ENCODE measurements at places on chromosomes 2 and 18. TPM values are rescaled to one million over a fixed set of nuclear protein-coding genes. Genes with fewer than 3 reads are reported as not detected.
A peak's percentile ranks its signal among the peaks of the same experiment; 100 is the strongest.

DNA sequence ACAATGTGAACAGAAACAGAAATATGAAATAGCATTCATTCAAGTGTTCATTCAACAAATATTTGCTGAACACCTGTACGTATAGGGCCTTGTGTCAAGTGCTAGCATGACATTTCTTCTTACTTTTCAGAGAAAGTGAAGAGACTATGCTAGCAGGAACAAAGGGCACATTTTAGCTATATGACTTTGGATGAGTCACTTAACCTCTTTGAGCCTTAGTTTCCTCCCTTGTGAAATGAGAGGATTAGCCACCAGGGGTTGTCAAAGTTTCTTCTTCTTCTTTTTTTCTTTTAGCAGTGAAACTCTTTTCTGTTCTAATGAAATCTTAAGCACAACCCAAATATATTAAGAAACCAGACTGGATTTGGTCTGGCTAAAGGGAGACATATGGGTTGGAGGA is 53.1 kb downstream of the FIGN start:
- H3K4me3 ChIP-seq: no peak overlapping the region
- H3K36me3 ChIP-seq: no peaks in the 10 kb centered on the region
- no peak overlapping the region for H3K27ac ChIP-seq

GRCh38 chr18:56869189-56869777 is 218.1 kb downstream of the WDR7 start:
- H3K4me1 ChIP-seq: no peaks in the 10 kb centered on the region
- H3K36me3 ChIP-seq: no peaks in the 10 kb centered on the region
- no peak overlapping the region for H3K4me3 ChIP-seq

DNA sequence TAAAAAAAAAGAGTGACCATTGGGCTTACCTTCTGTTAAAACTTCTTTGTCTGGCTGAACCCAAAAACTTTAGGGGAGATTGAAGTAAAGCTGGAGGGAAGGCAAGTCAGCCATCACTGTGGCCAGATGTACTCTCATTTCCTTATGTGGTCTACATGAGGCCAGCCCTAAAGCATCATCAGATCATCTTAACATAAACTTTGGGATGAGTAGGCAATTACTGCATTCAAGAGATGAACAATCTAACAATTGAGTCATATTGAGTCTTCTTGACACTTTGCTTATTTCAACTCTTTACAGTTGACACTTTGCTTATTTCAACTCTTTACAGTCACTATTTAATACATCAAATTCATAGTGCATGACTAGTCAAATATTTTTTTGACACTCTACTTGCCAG is 155.6 kb downstream of the QPCT start:
- no peaks in the 10 kb centered on the region for H3K36me3 ChIP-seq
- H3K4me3 ChIP-seq: no peak overlapping the region
- no peak for DNase-seq
- no peaks in the 10 kb centered on the region for H3K4me1 ChIP-seq
- no peaks in the 10 kb centered on the region for H3K27me3 ChIP-seq

DNA sequence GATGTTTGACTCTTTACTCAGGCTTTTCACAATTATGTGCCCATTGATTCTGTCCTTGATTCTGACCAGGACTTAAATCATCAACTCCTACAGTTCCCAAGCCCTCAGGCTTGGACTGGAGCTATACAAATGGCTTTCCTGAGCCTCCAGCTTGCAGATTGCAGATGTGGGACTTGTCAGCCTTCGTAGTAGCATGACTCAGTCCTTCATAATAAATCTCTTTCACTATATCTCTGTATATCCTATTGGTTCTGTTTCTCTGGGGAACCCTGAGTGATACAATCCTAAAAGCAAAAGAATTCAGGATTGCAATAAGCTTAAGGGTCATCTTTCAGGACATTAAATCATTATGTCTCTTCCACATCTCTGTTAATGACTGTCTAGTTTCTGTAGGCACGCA is 356.6 kb downstream of the RIT2 start:
- no peaks in the 10 kb centered on the region for H3K4me1 ChIP-seq
- H3K27me3 ChIP-seq: no peaks in the 10 kb centered on the region
- no peak overlapping the region for H3K4me3 ChIP-seq
- no peak overlapping the region for H3K27ac ChIP-seq
- no peak for DNase-seq
- no peaks in the 10 kb centered on the region for H3K36me3 ChIP-seq

DNA sequence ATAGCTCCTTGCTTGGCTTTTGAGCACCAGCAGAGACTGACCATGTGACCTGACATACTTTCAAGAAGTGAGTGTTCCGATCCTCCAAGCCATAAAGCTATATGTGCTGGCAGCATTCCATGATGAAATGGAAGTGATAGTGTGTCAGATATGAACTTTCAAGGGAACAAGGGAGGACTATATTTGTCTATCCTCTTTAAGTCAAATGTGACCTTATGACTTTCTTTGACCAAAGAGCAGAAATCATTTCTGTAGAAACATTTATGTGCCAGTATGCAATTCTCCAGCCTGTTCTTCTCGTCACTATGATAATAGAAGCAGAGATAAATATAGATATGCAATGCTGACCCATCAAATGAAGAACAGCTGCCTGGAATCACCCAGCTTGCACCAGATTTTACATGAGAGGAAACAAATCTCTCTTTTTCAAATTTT is 14.4 kb downstream of the HYCC2 start:
- H3K4me1 ChIP-seq: peaks cover 17% of the 10 kb centered on the region
- DNase-seq: peak; percentile 57
- H3K4me3 ChIP-seq: no peak overlapping the region
- H3K36me3 ChIP-seq: peaks cover 5% of the 10 kb centered on the region

Gene SOWAHC
- total RNA-seq: 17.7 TPM

DNA sequence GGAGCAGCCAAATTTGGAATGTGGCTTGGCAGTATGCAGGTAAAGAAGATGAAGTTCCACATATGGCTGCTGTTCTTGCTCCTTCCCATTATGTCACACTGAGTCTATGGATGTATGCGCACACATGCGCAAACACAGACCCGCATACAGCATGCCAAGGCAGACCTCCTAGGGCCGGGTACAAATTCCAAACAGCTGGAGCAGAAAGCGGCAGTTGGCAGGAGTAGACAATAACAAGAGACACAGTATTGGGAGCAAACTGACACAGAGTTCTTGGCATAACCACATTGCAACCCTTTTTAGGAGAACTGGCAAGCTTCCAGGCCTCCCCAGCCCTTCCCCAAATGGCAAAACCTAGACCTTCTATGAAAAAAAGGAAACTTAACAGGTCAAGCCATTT is 268.9 kb downstream of the SP3 start:
- DNase-seq: no peak
- no peaks in the 10 kb centered on the region for H3K36me3 ChIP-seq
- H3K4me3 ChIP-seq: no peak overlapping the region

Gene LIMS3
- total RNA-seq: 3.2 TPM

- H3K27ac ChIP-seq: peak overlapping the region; percentile 98
- no peaks in the 10 kb centered on the region for H3K27me3 ChIP-seq
- H3K4me3 ChIP-seq: no peak overlapping the region
- H3K4me1 ChIP-seq: peaks cover 93% of the 10 kb centered on the region
- peaks cover 15% of the 10 kb centered on the region for H3K36me3 ChIP-seq
Measured at GRCh38 chr2:205704127-205704741, 21.9 kb downstream of the NRP2 start.

- no peak for DNase-seq
- no peak overlapping the region for H3K27ac ChIP-seq
Measured at GRCh38 chr2:235677937-235678336, 184.1 kb downstream of the AGAP1 start.

GRCh38 chr2:168448980-168449379 is 7.1 kb upstream of the CERS6 start:
- peaks cover 4% of the 10 kb centered on the region for H3K4me1 ChIP-seq
- H3K4me3 ChIP-seq: no peak overlapping the region
- H3K27me3 ChIP-seq: no peaks in the 10 kb centered on the region
- no peak overlapping the region for H3K27ac ChIP-seq

Gene GNAL
- 0.59 TPM for total RNA-seq

Gene KCNJ3
- total RNA-seq: not detected

Gene SLC5A6
- total RNA-seq: 14.1 TPM

GRCh38 chr2:161063946-161064306 is 96.3 kb upstream of the TANK start:
- no peaks in the 10 kb centered on the region for H3K36me3 ChIP-seq
- no peak overlapping the region for H3K27ac ChIP-seq
- no peaks in the 10 kb centered on the region for H3K27me3 ChIP-seq
- no peak overlapping the region for H3K4me3 ChIP-seq

DNA sequence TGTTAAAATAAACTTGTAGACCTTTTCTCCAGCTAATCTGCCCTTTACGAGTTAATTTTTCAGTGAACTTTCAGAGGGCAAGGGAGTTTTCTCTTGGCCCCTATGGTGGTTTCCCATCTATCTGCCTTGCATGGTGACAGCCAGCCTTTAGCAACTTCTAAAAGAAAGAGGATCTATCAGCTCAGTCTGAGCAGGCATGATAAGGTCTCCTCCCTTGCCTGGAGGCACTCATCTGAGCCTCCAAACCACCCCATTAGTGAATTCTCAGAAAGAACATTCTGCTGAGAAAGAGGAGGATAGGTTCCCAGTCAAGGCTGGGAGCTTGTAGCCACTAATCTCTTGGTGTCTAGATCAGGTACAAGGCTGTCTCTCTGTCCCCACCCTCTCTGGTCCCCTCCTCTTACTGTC is 10.7 kb upstream of the GYPC start:
- no peaks in the 10 kb centered on the region for H3K27me3 ChIP-seq
- no peak for DNase-seq
- H3K36me3 ChIP-seq: no peaks in the 10 kb centered on the region
- no peak overlapping the region for H3K4me3 ChIP-seq
- no peak overlapping the region for H3K27ac ChIP-seq
- H3K4me1 ChIP-seq: no peaks in the 10 kb centered on the region

DNA sequence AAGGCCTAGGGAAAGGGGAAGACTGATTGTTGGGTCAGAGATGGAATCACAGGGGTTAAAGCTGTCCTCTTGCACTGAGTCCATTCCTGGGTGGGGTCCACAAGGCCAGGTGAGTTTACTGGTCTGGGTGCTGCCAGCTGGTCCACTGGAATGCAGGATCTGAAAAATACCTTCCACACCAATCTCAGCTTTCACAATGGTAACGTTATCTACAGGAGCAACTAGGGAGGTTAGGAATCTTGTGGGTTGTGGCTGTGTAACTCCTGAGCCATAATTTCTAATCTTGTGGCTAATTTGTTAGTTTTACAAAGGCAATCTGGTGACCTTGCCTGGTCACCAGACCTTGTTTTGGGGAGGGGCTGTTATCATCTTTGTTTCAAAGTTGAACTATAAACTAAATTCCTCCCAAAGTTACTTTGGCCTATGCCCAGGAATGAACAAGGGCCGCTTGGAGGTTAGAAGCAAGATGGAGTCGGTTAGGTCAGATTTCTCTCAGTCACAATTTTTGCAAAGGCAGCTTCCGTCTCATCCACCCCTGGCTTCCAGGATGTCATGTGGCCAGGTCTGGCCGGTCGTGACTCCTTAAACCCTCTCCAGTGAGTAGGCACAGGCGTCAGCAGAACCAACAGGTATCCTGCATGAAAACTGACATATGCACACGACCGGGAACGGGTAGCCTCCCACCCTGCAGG is 123.3 kb upstream of the SH3BP4 start:
- no peak overlapping the region for H3K4me3 ChIP-seq
- H3K36me3 ChIP-seq: no peaks in the 10 kb centered on the region
- no peak for DNase-seq
- H3K27ac ChIP-seq: no peak overlapping the region
- H3K27me3 ChIP-seq: no peaks in the 10 kb centered on the region

Gene TUBA3E
- not detected for total RNA-seq

All from osteoblast (primary cell).